ENCODE measurements at places on chromosomes 5 and 9.

DNA sequence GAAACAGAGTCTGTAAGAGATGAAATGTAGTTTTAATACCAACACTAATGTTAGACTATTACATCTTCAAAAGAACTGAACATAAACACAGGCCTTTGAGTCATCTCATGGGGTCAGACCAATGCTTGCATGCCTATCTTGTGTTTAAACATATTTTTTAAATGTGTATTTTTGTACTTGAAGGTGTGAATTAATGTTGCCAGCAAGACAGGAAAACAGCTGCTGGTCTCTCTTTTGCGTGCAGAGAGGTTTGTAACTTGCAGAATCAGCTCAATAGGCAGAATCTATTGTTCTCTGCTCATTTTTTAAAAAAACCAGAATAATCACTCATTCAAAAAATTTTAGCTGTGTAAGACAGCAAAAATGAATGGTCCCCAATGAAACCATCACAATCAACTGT lies 180.2 kb downstream of the ALDH1A1 start:
- peak; percentile 81 for DNase-seq

DNA sequence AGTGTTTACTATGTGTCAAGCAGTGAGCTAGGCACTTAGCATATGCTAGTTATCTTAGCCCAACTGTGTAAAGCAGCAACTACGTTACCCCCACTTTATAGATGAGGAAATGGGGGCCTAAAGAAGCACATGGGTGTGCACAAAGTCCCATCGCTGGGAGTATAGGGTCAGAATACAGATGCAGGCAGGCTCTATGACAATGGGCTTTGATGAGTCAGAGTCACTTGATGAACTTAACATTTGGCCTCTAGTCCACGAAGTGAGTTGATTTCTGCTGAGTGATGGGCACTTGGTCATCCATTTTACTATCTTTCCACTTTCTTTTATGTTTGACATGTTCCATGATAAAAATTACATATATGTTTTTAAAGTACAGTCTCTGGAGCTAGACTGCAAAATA lies 204.3 kb downstream of the TRIM32 start:
- DNase-seq = no peak

DNA sequence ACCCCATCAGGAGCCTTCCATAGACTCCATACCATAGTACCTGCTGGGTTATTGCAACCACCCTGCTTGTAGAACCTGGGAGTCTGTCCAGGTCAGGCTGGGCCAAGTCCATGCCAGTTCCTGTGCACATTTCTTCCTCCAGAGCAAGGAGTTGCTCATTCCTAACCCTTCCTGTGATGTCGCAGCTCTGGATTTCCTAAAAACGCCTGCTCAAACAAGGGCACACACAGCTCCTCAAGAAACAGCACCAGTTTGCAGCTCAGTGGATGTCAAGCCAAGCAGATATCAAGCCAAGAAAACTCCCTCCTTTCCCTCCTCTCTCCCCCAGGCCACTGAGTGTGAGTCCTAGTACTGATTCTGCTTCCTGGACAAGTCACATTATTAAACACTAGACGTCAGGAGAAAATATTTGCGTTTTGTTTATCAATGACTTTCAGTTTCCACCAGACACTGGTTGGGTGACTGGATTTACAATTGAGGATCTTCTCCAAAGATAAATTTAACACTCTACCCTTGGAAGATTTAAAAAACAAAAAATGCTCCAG lies 59.6 kb downstream of the SLC1A1 start:
- no peak for DNase-seq

- DNase-seq = no peak
Observed at GRCh38 chr5:55021410-55021809, 2.6 kb upstream of the GZMK start.

- DNase-seq = peak; percentile 54
Observed at GRCh38 chr9:99782962-99783718, 38.5 kb upstream of the NR4A3 start.

GRCh38 chr5:66739951-66740350 lies 143.8 kb downstream of the MAST4 start:
- no peak for DNase-seq

DNA sequence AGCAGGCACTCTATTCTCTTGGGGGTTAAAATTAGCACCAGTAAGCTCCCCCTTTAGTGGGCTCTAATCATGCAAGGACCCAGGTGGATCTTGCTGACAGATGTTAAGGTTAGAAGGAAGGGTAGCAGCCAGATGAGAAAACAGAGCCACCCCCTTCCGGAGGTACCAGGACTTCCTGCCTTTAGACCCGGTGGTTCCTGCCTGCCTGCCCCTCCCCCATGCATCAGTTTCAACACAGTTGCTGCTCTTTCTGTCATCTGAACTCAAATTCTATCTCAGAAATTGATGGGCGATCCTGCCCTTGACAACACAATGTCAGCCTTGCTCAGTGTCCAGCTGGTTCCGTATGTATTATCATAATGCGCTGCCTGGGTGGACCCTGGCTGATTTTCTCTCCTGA lies 287.3 kb downstream of the EBF1 start:
- no peak for DNase-seq

- no peak for DNase-seq
Observed at GRCh38 chr5:168153876-168154270, 137.6 kb upstream of the WWC1 start.

DNA sequence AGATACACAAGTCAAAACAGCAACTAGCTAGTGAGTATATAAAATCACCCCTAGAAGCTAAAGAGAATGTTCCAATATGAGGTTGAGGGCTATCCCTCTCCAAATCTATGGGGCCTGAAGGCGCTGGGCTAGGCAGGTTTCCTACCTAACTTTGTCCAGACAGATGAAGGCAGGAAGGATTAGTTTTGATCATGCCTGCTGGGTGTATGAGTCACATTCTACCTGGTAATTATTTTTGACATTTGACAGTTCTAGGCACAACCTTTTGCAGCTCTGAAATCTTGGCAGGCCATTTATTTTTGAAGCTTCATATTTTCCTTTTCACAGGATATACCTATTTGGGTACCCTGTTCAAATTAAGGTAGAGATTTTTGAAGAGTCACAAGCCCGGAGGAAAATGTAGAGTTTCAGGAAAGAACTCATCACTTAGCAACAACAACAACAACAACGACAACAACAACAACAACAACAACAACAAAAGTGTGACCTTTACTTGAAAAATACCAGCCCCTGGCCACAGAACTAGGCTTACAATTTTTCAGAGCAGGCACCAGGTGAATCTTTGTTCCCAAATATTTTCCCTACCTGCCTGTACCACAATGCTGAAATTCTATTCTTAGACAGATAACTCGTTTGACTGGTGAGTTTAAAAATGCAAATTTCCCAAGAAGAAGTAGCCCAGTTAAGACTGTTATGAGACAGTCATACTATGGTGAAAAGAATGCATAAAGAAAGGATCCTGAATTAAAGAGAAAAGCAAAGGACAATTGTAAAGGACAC lies 175.5 kb upstream of the TUT7 start:
- no peak for DNase-seq

- DNase-seq = no peak
Observed at GRCh38 chr5:124990723-124991122, 244.3 kb upstream of the ZNF608 start.

DNA sequence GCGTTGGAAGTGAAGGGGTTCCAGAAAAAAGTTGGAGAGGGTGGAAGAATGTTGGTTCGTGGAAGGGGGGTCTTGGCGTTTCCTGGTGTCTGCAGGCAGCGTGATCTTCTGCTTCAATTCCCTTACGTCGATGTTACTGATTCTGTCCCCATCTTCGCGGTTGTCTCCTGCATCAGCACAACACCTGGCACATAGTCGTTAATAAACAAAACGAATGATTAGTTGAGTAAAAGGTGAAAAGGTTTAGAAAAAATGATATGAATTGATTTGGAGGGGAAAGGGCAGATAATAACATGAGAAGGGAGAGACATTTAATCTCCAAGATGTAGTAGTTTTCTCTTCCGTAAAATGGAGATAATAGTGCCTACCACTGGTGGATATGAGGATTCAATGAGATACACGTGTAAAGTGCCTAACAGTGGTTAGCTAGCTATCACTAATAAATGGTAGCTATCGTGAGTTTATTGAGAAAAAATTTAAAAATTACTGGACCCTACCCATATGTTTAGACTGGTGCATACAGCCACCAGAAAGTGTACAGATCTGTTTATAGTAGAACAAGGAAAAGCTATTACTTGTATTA lies 556 bp downstream of the MTREX start:
- DNase-seq = peak; percentile 33

GRCh38 chr9:88738709-88739108 lies 203.7 kb downstream of the NXNL2 start:
- DNase-seq = no peak

DNA sequence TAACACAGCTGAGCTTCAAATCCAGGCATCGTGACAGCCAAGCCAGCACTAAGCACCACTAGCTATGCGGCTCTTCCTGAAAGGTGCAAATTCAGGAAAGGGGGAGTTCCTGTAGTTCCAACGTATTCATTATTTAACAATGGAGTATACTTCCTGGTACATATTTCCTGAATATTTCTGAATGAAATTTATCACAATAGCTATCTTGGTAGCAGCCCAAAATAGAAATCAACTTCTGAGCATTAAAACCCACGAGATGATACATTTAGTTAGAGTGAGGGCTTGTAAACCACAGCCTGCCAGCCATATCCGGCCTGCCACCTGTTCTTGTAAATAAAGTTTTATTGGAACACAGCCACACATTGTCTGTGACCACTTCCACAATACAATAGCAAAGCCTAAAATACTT lies 109.7 kb upstream of the RETREG1 start:
- peak; percentile 23 for DNase-seq

DNA sequence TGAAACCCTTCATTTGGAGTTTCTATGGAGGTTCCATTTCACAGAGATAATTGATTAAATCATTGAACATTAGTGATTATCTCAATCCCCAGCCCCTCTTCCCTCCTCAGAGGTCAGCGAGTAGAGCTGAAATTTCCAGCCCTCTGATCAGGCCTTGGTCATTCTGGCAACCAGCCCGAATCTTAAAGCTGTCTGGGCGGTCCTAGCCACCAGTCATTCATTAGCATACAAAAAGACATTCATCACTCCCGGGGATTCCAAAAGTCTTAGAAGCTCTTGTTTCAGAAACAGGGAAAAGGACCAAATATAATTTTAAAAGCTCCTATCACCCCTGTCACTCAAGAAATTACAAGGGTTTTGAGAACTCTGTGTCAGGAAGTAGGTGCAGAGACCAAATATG lies 41.3 kb downstream of the ZNF474 start:
- no peak for DNase-seq

DNA sequence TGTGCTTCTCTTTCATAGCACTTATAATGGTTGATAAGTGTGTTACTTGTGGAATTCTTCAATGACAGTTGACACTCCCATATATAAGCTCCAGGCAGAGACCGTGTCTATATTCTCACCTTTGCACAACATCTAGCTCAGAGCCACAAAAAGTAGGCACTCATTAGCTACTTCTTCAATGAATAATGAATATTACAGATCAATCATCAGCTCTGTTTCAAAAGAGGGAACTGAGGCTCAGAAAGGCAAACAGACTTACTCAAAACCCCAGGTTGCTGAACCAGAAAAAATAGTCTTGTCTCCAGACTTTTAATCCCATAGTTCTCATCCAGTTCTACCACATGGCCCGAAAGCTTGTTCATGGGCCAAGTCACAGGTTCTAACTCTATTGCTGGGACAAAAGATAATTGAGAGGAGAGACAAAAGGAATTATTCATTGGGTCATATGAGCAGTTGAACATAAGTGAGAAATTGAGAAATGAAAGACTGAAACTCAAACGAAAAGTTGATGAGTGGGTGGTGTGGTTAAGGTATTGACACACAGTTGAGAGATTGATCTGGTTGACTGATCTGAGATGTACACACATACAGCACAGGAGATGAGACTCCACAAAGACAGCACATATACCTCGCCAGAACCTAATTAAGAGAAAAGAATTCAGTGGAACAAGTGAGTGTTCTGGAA lies 381.6 kb downstream of the EFNA5 start:
- DNase-seq = no peak

GRCh38 chr9:111405701-111406100 lies 75.7 kb upstream of the OR2K2 start:
- no peak for DNase-seq

GRCh38 chr9:133731876-133732638 lies 6.1 kb downstream of the SARDH start:
- DNase-seq = no peak

GRCh38 chr5:123421773-123422172 lies 1.4 kb downstream of the CEP120 start:
- no peak for DNase-seq

- no peak for DNase-seq
Observed at GRCh38 chr5:62977661-62978060, 399.0 kb downstream of the LRRC70 start.

DNA sequence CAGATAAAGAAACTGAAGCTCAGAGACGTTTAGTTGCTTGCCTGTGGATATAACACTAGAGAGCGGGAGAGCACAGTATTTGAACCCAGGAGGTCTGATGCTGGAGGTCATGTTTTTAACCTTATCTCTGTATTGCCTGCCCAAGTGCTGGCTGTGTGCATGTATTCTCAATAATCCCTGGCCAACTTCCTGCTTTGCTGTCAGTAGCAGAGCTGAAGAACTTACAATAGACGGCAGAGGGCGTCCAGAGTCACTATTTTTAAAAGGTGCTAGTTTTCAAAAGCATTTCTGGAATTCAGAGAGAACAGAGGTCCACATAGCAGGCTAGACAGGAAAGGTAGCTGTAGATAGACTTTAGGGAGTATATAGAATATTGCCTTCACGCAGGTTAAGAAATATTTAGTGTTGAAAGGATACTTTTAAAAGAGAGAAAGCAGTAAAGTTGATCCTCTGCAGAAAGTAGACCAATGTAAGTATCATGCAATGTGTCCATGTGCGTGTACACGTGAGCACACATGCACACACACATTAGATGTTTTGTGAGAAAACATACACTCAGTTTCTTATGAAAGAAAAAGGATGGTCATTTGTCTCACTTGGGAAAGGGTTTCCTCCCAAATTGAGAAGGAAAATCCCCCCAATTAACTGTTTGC lies 46.3 kb downstream of the PTCD2 start:
- DNase-seq = peak; percentile 58

DNA sequence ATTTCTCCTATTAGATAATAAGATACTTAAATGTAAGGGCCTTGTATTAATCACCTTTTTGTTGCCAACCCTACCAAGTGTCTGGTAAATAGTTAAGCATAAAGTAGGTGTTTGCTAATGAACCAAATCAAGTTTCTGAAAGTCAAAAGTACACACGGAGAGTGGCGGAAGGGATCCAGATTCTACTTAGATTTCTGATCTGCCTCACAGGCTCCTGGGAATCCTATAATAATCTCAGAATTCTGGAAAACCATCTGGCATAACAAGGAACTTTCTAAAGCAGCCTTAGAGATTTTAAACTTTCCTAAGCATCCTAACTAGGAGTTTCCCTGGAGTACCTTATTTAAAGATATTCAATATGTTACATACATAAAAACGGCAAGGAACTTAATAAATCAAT lies 363.2 kb upstream of the SMC2 start:
- no peak for DNase-seq

- no peak for DNase-seq
Observed at GRCh38 chr5:151935135-151935695, 10.6 kb upstream of the GLRA1 start.

- DNase-seq = peak; percentile 56
Observed at GRCh38 chr5:165630261-165630778, 2124.9 kb downstream of the MAT2B start.

- DNase-seq = no peak
Observed at GRCh38 chr5:141484641-141485311, at the start of gene PCDHGC4. PCDHGC4 (plus strand) TSS chr5:141485030; CDS start chr5:141485174, 144 bp downstream.

- no peak for DNase-seq
Observed at GRCh38 chr5:135186662-135187522, 152.9 kb upstream of the PITX1 start.
